ENCODE measurements at places on chromosomes 6 and 20.

GRCh38 chr6:43951756-43952675 is 175.2 kb downstream of the MRPL14 start:
- DNase-seq, result no peak

DNA sequence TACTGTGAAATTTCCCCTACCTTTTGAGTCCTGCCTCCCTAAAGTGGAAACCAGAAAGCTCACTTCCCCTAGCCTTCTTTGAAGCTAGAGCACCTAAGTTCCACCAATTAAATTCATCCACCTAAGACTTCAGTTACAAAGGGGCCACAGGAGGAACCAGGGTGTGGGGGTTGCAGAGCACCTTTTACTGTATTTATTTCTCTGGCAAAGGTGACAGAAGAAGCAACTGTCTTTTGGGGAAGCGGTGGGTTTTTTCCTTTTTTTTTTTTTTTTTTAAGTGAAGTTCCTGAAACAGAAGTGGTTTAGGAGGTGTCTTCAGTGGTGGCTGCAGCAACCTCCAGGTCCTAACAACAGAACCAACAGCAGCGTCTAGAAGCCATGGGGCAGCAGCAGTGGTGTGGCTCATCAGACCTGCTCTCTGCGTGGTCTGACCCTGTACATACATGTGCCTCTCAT is 13.1 kb downstream of the PSMB9 start:
- no peak for DNase-seq

DNA sequence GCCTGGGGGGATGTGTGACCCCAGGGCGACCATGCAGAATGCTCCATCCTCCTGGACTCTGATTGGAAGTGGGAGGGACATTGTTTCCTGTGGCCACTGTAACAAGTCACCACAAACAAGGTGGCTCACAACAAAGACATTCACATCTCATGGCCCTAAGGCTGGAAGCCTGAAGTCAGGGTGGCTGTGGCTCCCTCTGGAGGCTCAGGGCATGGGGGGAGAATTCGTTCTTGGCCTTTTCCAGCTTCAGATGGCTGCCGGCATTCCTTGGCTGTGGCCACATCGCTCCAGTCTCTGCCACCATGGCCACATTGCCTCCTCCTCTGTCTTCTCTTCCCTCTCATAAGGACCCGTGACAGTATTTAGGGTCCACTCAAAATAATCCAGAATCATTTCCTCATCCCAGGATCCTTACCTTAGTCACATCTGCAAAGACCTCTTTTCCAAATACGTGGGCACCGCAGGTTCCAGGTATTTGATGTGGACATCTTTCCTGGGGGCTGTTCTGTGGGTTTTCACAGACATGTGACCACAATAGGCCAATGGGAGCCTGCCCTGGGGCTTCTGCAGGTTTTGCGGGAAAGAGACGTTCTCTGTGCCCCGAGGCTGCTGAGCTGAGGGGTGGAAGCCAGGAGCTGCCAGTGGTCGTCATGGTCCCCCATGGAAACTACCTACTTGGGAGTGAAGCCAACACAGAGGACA is 249.3 kb downstream of the PREX1 start:
- no peak for DNase-seq

GRCh38 chr6:3867641-3868502 is 18.7 kb downstream of the FAM50B start:
- DNase-seq, result peak; percentile 38

- DNase-seq, result no peak
Measured at GRCh38 chr20:64052987-64053840, 3.8 kb upstream of the SOX18 start.

GRCh38 chr6:119077643-119078375 is 655 bp downstream of the FAM184A start:
- DNase-seq, result peak; percentile 63

DNA sequence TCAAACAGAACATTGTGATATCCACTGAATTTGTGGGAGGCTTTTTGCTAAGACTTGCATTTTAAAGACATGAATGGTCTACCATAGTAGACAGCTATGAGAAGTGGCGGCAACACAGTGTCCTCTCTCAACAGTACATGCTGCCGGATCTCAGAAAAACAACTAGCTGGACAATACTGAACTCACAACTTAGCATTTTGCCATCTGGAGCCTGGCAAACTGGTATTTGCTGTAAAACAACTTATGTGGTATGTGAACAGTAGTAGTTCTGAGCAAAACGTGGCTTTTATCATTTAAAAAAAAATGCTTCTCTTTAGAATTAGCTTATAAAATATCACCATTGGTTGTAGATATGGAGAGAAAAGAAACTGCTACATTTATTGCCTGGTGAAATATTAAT is 3.3 kb upstream of the PXDC1 start:
- no peak for DNase-seq

DNA sequence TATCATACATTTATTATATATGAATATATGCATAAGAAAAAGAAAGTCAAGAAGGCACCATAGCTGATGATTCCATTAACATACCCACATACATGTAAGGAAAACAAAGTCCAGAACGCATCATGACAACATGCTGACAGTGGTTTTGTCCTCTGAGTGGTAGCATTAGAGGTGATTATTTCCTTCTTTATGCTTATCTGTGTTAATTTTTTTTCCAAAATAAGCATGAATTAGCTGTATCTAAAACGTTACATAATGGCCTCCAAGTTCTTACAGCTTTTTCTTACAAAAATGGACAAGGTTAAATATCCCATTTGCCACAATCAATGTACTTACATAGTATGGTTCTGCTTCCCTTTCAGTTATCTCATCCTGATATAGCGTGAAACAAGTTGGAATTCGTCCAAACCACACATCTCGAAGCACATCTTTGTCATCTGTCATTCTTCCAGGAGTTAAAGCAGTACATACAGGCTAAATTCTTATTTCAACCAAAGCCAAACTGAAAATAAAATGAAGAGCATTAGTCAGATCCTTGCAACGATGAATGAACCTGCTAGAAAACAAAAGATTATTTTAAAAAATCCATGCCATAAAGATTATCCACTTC is 9.7 kb downstream of the ATG5 start:
- DNase-seq, result peak; percentile 21

- no peak for DNase-seq
Measured at GRCh38 chr6:15773806-15774410, 111.1 kb upstream of the DTNBP1 start.

GRCh38 chr6:39892490-39893129 is 41.7 kb downstream of the MOCS1 start:
- DNase-seq, result peak; percentile 13

GRCh38 chr20:6636209-6637159 is 131.0 kb upstream of the BMP2 start:
- no peak for DNase-seq

DNA sequence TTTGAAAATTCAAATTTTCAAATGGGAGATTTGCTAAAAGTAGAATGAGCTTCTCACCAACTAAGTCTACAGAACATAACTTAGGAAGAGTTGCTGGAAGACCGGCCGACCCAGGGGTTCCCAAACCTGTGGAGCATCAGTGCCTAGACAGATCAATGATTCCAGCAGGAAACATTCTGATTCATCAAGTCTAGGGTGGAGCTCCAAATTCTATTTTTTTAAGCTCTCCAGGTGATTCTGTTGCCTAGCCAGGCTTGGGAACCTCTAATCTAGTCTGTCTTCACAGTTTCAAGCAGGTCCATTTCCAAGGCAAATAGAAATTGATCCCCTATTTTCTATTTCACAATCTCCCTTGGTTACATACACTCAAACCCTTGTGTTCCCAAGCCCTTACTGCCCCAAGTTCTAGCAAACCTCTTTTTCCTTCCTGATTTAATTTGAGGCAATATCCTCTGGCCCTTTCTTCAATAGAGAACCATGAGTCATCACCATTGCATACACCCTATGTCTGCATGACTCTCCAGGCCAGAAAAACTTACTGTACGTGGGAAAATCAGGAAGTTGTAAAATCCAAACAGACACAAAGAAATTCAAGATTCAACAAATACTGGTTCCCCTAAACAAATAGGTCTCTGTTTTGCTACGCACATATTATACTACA is 8.9 kb downstream of the ATXN1 start:
- no peak for DNase-seq

DNA sequence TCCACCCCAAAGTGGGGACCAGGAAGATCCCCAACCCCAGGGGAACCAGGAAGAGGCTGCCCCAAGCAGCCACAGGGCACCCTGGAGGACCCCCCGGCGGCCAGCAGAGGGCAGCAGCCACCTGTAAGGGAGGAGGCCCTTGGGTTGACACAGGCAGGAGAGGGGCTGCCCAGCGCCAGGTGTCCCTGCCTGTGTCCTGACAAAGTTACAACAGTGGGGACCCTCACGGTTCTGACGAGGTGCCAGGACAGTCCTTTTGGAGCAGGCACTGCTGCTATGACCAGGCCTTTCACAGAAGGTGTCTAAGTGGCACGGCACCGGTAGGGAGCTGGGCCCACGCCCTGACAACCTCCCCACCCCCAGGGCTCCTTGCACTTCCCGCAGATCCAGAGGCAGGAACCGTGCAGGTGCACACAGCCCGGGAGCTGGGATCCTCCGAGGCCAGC is 176.7 kb downstream of the BMP7 start:
- peak; percentile 73 for DNase-seq

- DNase-seq, result no peak
Measured at GRCh38 chr6:4322846-4323309, 187.5 kb upstream of the ECI2 start.

- DNase-seq, result no peak
Measured at GRCh38 chr20:11205769-11206362, 532.1 kb upstream of the JAG1 start.

GRCh38 chr6:170033666-170034065 is 257.2 kb downstream of the DLL1 start:
- DNase-seq, result no peak

- no peak for DNase-seq
Measured at GRCh38 chr6:111806561-111807497, 66.4 kb downstream of the FYN start.

DNA sequence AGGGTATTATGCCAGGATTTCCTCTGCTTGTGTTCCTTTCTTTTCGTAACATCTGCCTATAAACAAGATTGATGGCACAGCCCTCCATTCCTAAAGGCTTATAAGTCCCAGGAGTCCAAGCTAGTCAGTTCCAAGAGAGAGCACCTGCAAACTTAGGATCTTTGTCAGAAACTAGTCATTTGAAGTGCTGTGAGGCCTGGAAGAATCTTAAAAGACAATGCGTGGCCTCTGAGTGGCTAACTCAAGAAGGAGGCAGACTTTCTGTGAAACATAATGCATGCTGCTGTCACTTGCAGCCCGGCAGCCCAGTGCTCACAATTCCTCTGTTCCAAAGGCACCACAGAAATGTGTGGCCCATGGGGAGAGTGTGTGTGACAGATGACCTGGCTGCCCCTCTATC is 135.0 kb upstream of the SUPT3H start:
- no peak for DNase-seq

DNA sequence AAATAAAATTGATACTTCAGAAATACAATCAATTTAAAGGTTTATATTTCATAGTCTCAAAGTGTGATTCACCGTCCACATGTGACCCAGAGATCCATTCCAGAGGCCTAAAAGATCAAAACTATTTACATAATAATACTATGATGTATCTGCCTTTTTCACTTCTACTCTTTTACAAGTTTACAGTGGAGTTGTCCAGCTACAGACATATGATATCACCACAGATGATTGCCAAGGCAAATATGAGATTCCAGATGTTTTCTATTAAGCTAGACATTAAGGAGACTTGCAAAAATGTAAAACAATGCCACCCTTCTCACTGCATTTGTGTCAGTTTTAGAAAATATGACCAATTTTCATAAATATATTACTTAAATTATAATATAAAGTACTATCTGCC is 443.7 kb downstream of the GJA1 start:
- no peak for DNase-seq

DNA sequence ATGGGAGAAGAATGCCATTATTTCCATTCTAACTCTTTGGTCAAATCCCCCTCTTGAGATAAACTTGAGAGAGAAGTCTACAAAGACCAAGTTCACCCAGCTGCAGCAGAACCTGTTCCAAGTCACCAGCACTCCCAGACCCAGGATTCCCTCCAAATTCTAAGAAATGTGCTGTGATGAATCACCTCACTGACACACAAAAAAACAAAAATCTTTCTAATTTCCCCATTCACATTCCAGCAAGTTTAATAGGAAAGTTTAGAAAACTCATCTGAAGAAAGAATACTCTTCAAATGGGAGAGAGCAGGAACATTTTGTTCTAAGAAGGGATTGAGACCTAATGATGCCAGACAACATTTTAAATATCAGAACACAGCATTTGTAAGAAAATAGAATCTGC is 213.6 kb upstream of the PLCB4 start:
- no peak for DNase-seq

- DNase-seq, result peak; percentile 87
Measured at GRCh38 chr6:35973670-35974222, 50.7 kb downstream of the SLC26A8 start.

DNA sequence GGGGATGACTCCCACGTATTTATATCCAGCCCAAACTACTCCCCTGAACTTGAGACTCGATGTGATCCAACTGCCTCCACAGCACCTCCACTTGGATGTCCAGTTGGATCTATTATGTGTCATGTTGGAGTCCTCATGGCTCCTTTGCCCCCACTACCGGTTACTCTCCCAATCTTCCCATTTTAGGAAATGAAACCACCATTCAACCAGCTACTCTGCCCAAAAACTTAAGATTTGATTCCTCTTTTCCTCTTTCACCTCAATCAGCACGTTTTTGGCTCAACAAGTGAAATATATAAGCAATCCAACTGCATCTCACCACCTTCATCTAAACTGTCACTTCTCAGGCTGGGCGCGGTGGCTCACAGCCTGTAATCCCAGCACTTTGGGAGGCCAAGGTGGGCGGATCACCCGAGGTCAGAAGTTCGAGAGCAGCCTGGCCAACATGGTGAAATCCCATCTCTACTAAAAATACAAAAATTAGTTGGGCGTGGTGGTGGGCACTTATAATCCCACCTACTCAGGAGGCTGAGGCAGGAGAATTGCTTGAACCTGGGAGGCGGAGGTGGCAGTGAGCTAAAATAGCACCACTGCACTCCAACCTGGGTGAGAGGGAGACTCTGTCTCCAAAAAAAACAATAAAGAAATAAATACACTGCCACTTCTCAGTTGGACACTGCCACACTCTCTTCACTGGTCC is 3.4 kb downstream of the AHCY start:
- DNase-seq, result no peak

DNA sequence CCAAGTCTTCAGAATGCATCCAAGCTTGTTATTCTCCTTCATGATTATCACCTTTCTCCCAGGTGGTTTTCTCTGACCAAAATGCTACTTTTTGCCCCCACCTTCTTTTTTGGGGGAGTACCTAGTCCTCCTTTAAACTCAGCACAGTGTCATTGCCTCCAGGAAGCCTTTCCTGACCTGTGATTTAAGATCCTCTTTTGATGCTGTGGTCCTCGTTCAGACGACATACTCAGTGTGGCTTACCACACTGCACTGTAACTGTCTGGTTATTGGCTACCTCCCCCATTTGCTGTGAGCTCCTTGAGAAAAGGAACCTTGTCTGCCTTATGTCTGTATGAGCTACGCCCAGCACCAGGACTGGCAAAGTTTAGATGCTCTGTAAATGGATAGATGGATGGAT is 14.6 kb downstream of the SAYSD1 start:
- DNase-seq, result no peak

- no peak for DNase-seq
Measured at GRCh38 chr6:165843121-165843520, 180.1 kb upstream of the PDE10A start.

Measured in activated CD4-positive, alpha-beta T cell treated with anti-CD3 and anti-CD28 coated beads, Interleukin-2, Interleukin-6, amounts not matched to agents 100 ng/mL and 50 ng/mL, durations not matched to agents 16 hours and 8 hours (primary cell).